ENCODE measurements at places on chromosomes 2 and 18. TPM values are rescaled to one million over a fixed set of nuclear protein-coding genes. Genes with fewer than 3 reads are reported as not detected.

DNA sequence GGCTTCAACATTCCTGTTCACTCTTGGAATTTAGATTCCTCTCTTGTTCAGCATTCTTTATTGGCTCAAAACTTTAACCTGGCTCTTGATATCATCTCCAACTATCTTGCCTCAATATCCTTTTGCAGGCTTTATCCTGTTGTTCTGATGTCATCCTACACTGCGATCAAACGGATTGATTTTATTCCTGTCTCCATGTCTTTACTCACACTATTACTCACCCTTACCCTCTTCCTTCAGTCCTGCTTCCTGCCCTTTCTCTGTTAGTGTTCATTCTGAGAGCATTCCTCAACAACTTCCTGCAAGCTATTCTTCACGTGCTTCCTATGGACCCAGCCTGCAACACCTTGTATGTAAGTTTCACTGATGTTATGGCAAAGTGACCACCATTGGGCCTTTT is 264.7 kb downstream of the RNF152 start:
- no peak for DNase-seq

GAREM2 gene
- 6.5 TPM for total RNA-seq

DNA sequence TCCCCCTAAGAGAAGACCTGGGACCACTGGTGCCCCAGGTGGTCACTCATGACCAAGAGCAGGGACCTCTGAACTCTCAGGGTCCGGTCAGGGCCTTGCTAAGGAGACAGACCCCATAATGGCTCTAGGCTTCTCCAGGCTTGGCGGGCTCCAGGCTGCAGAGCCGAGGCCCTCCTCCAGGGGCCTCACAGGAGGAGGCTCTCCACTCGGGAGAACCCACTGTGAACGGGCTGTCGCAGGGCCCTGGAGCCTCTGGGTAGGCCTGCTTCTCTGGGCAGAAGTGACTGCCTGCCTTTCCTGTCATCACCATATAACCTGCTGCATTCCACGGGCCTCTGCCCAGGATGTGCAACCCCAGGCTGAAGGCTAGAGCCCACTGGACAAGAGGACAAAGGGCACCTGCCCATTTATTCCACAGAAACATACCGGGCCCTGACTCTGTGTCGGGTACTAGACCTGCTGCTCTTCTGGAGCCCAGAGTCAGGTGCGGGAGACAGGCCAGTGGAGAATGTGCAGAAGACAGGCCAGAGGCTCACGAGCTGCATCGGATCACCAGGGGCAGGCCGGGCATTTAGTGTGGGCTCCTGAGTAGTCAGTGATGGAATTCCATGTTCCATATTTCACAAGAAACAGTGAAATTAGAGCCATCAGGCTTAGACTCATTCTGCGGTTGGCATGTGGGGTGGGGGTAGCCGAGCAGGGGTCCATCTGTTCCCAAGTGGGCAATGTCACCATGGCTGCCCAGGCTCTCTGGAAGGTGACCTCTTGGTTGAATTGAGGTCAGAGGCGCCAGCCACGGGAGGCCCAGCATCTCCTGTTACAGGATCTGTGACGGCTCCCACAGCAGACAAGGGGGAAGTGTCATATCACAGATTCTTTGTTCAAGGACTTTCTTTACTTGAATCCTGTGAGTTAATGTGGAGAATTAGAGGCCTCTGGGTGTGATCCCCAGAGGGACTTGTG is 220.8 kb downstream of the SH3RF3 start:
- DNase-seq = no peak

- no peak for DNase-seq
Measured at GRCh38 chr18:58024139-58024538, 19.9 kb upstream of the NEDD4L start.

- no peak for DNase-seq
Measured at GRCh38 chr2:237593036-237593435, 2.5 kb upstream of the RAB17 start.

GRCh38 chr2:103823847-103824246 is 1030.1 kb upstream of the POU3F3 start:
- DNase-seq = no peak

CPSF3 gene
- 18.1 TPM for total RNA-seq

KIF1A gene
- not detected for total RNA-seq
